ENCODE measurements at places on chromosomes 11 and 22.

DNA sequence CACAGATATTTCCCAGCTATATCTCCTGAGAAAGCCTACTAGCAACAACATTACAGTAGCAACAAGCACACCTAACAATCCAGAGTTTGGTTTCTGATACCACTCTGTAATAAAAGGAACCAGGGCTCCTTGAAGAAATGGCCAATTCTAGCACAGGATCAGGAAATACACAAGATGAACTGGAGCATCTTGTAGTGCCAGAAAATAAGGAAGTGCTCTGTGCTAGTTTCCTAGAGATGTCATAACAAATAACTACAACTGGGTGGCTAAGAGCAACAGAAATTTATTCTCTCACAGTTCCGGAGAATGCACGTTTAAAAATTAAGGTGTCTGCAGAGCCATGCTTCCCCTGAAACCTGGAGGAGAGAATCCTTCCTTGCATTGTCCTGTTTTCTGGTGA lies 217.8 kb downstream of the KIRREL3 start:
- no peak for DNase-seq

GRCh38 chr11:126718276-126718675 lies 282.3 kb downstream of the KIRREL3 start:
- no peak for DNase-seq

- DNase-seq = no peak
These were observed 3.9 kb upstream of the IL17REL start for GRCh38 chr22:50016308-50016987.

GRCh38 chr11:64226507-64227051 lies 505 bp downstream of the NUDT22 start:
- DNase-seq = peak; percentile 56

DNA sequence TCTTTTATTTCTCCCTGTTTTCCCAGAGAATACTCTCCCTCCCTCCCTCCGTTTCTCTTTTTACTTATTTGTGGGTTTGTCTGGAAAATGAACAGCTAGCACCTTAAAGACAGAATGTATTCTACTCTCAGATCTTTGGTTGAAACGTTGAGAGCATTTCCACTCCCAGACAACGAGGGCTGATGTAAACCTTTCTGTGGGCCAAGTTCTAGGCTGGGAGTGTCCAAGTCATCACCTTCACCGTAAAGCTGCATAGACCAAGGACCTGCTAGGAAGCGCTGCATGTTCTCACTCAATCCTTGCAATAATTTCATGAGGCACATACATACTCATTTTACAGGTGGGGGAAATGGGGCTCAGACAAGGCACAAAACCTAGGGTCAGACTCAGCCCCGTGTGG lies 32.4 kb downstream of the MYH9 start:
- DNase-seq = no peak

- DNase-seq = no peak
These were observed 84.2 kb downstream of the FBXO7 start for GRCh38 chr22:32558681-32559355.

DNA sequence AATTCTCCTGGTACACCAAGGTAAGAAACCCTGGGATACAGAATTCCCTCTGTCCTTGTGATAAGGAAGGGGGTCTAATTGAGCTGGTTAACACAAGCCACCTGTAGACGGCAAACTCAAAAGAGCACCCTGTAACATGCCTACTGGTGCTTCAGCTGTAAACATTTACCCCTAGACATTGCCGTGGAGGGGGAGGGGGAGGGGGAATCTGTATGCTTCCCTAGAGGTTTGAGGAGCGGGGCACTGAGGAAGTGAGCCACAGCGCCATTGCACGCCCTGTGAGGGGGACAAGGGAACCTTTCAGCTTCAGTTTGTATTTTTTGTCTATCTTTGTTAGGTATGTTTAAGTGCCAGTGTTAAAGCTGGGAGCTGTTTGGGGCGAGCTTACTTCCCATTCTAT lies 99.8 kb downstream of the AASDHPPT start:
- no peak for DNase-seq

GRCh38 chr11:106321601-106322000 lies 244.1 kb downstream of the AASDHPPT start:
- no peak for DNase-seq

- DNase-seq = no peak
These were observed 603 bp upstream of the PDGFB start for GRCh38 chr22:39245130-39246039.

- no peak for DNase-seq
These were observed 275.4 kb upstream of the NARS2 start for GRCh38 chr11:78850078-78850477.

DNA sequence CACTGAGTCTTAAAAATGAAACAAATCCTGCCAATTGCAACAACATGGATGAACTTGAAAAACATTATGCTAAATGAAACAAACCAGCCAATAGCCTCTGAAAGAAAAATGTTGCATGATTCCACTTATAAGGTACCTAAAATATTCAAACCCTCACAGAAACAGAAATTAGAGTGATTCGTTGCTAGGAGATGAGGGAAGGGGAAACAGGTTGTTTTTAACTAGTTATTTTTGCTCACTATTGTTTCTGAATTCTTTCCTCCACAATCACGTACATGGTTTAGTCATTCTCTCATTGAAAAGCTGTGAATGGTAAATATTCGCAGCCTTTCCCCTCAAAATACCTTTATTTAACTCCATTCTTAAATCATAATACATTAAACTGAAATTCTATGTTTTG lies 14.0 kb upstream of the TYR start:
- DNase-seq = no peak

All from stimulated activated CD4-positive, alpha-beta T cell treated with anti-CD3 and anti-CD28 coated beads, Interleukin-4, amount 100 ng/mL, for 4 hours (primary cell).